ENCODE measurements at places on chromosomes 3 and 15.

- DNase-seq = peak; percentile 25
Observed at GRCh38 chr15:69893863-69894262, 203.9 kb downstream of the TLE3 start.

GRCh38 chr3:37859908-37860199 is 1.8 kb upstream of the CTDSPL start:
- no peak for DNase-seq

DNA sequence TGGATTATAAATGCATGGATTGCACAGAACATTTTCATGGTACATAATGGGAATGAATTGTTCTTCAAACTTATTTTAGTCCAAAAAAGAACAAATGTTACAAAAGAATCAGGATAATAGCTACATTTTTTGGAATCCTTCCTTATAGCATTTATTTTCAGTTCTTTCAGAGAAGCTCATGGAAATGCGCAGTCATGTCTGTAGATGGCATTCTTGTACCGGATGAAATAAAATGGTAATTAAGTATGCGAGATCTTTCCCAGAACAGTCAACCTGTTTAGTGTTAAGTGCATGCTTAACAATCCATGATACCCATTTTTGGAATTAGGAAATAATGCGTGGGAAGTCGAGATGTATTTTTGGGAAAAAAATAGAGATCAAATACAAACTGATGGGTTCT is 38.2 kb upstream of the GOLGA8B start:
- DNase-seq = peak; percentile 10

DNA sequence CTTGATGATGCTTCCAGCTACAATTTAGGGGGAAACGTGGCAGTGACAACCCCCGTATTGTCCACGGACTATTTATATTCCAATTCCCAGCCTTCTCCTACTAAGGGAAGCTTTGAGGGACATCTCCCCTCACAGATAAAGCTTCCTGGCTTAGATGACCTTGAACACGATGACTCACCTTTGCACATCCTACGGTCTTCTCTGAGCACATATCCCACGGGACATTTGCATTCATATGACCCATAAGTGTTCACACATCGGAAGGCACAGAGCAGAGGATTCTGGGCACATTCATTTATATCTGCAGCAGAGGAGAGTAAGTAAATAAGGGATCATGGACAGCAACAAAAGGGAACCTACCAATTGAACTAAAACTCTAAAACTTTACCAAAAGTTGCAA is 101.5 kb downstream of the DUT start:
- no peak for DNase-seq

GRCh38 chr15:65926899-65927298 is 57.6 kb downstream of the RAB11A start:
- DNase-seq = no peak

DNA sequence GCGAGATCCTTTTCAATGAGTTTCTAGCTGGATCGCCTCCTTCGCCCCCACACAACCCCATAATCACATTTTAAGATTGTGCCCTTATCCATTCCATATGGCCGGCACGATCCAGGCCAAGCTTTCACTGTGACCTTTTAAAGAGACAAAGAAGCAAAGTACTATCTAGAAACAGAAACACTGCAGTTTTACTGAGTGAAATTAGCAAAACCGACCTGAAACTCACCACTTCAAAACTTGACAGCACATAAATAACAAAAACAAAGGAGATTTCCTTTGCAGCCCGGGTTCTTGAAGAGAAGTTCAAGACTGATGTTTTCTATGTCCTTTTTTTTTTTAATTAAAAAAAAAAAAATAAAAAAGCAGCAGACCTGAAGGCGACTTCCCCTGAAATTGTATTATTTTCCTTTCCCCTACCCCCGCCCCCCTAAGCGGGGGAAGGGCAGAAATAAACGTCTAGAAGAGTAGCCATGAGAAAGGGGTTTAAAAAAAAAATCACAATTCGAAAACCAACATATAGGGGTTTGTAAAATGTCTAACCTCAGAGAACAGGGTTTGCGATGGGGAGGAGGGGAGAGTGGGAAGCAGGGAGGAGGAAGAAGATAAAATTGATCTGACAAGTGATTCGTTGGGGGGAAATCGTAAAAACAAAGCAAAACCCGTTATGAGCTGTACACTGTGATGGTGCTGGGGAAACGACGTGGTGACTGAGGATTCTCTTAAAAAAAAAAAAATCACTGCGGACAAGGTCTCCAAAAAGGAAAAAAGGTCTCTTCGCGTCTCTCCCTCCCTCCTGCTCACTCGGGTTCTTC is 1.5 kb downstream of the SATB1 start:
- peak; percentile 47 for DNase-seq
